Type B pancreatic cell (in vitro differentiated cells): ENCODE measurements at places on chromosomes 3 and 15. TPM values are rescaled to one million over a fixed set of nuclear protein-coding genes. Genes with fewer than 3 reads are reported as not detected.

Gene FAM81A
- 0.67 and 1.4 TPM in 2 replicates for total RNA-seq

Gene TF
- total RNA-seq: 2.3 and 18.8 TPM in 2 replicates

Gene CLDN18
- 7.3 and 50.8 TPM in 2 replicates for total RNA-seq

Gene AMIGO3
- 0.36 TPM in 1 of 2 replicates, not detected in the other for total RNA-seq

- no peak for DNase-seq
- no peak overlapping the region for H3K4me3 ChIP-seq
- no peak overlapping the region for H3K27ac ChIP-seq
- H3K36me3 ChIP-seq: peaks cover 33% of the 10 kb centered on the region
Measured at GRCh38 chr3:172048599-172048998, 9.2 kb downstream of the FNDC3B start.

- H3K36me3 ChIP-seq: peaks cover 15% of the 10 kb centered on the region
- no peak overlapping the region for H3K4me3 ChIP-seq
- no peak overlapping the region for H3K27ac ChIP-seq
- H3K4me1 ChIP-seq: peaks cover 4% of the 10 kb centered on the region
Measured at GRCh38 chr15:78479650-78480049, 27.7 kb upstream of the HYKK start.

DNA sequence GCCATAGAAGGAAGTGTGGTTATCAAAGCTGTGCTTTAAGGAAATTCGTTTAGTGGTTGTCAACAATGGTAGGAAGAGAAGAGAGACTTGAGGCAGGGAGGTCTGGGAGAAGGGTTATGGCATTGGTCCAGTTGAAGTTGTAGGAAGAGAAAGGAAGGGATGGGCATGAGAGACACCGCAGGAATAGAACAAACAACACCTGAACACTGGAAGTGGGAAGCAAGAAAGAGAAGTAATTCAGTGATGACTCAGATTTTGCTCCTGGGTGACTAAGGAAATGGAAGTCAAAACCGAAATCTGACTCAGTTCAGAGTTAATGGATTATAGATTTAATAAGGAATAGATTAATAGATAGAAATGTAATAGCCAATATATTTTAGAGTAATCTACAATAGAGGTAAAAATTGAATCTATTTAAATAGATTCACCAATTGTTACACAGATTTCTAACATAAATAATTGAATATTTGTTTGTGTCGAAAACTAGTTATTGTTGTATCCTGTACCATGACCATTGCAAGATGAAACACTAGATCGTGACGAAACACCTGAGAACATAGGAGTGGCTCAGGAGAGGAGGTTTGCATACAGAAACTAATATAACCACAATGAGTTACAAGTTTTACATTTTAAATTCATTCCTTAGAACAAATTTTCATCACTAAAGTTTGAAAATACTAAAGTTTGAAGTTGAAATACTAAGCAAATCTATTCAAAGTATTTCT lies 36.0 kb downstream of the THBS1 start:
- H3K27me3 ChIP-seq: no peaks in the 10 kb centered on the region
- H3K36me3 ChIP-seq: no peaks in the 10 kb centered on the region
- no peaks in the 10 kb centered on the region for H3K4me1 ChIP-seq
- no peak overlapping the region for H3K4me3 ChIP-seq
- no peak for DNase-seq

- H3K36me3 ChIP-seq: no peaks in the 10 kb centered on the region
- H3K4me3 ChIP-seq: no peak overlapping the region
- no peak overlapping the region for H3K27ac ChIP-seq
- H3K27me3 ChIP-seq: no peaks in the 10 kb centered on the region
Measured at GRCh38 chr3:177250151-177250550, 52.9 kb upstream of the TBL1XR1 start.

DNA sequence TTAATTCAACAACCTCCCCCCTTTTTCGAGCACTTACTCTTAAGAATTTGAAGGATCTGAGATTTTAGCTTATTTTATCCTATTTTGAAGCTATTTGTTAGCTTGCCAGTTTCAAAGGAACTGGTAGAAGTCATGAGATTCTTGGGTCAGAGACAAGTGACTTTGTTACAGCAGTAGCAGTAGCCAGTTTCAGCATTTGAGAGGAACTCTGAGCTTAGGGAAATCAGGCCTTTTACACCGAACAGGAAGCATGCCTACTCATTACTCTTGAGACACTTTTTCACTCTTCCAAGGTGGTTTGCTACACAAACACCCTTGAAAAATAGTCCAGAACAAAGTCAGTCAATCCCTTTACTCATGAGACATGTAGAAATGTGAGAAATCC lies 24.5 kb upstream of the TM4SF1 start:
- no peaks in the 10 kb centered on the region for H3K4me1 ChIP-seq
- H3K4me3 ChIP-seq: no peak overlapping the region

DNA sequence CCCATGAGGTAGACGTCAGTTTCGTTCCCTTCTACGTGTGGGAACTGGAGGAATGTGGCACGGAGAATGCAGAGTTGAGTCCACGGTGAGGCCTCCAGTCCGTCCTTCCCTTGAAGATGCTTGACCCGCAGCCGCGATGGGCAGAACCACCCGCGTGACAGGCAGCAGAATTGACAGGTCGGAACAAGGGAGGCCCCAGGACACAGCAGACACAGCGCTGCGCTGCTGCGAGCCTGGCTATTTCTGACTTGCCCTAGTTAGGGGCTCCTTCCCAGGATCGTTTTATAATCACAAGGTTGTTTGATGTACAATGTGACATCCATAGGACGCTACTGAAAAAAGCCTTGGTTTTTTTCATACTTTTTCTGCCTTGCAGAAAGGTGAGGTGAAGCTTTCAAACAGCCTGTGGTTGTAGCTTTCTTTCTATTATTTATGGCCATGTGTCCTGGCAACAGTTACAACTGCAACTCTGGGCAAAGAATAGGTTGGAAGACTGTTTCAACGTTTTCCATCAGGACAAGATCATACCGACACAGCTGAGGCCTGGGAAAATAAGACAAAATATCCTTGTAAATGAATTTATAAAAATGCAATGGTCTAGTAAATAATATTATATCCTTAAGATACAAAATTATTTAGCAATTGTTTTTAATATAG lies 9.6 kb upstream of the TMEM41A start:
- no peaks in the 10 kb centered on the region for H3K4me1 ChIP-seq
- DNase-seq: no peak
- H3K27me3 ChIP-seq: peaks cover 16% of the 10 kb centered on the region
- no peaks in the 10 kb centered on the region for H3K36me3 ChIP-seq
- H3K27ac ChIP-seq: no peak overlapping the region
- H3K4me3 ChIP-seq: no peak overlapping the region
